ENCODE measurements at places on chromosomes 7 and 10. TPM values are rescaled to one million over a fixed set of nuclear protein-coding genes. Genes with fewer than 3 reads are reported as not detected.
A peak's percentile ranks its signal among the peaks of the same experiment; 100 is the strongest.

GRCh38 chr10:82313401-82313800, 438.4 kb downstream of the NRG3 start:
- no peak overlapping the region for H3K27ac ChIP-seq
- no peaks in the 10 kb centered on the region for H3K36me3 ChIP-seq
- DNase-seq: no peak
- H3K4me3 ChIP-seq: no peak overlapping the region
- no peaks in the 10 kb centered on the region for H3K4me1 ChIP-seq

DNA sequence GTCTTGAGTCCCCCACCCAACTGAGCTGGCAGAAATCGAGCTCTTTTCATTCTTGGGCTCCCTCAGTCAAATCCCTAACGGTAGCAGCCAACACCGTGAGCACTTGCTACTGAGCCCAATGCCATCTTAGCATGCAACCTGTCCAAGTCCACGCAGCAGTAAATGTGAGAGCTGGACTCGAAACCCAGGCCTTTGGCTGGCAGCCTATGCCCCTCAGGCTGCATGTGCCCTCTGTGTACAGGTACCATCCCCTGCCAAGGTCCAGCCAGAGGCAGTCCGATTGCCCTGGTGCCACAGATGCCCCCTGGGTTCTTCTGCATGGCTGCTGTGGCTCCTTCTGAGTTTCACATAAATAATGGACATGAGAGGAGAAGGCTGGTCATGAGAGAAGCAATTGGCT, 1.2 kb upstream of the TMEM273 start:
- H3K36me3 ChIP-seq: no peaks in the 10 kb centered on the region
- H3K27ac ChIP-seq: peak overlapping the region; percentile 50
- DNase-seq: no peak
- no peaks in the 10 kb centered on the region for H3K4me1 ChIP-seq
- no peaks in the 10 kb centered on the region for H3K27me3 ChIP-seq

GRCh38 chr7:108605559-108606201, 36.0 kb downstream of the DNAJB9 start:
- H3K4me1 ChIP-seq: no peaks in the 10 kb centered on the region
- H3K27ac ChIP-seq: no peak overlapping the region
- no peaks in the 10 kb centered on the region for H3K27me3 ChIP-seq
- DNase-seq: no peak

GRCh38 chr7:158228986-158229385, 358.6 kb downstream of the PTPRN2 start:
- no peak overlapping the region for H3K27ac ChIP-seq
- no peaks in the 10 kb centered on the region for H3K4me1 ChIP-seq
- H3K27me3 ChIP-seq: no peaks in the 10 kb centered on the region
- DNase-seq: no peak
- no peak overlapping the region for H3K4me3 ChIP-seq
- no peaks in the 10 kb centered on the region for H3K36me3 ChIP-seq

DNA sequence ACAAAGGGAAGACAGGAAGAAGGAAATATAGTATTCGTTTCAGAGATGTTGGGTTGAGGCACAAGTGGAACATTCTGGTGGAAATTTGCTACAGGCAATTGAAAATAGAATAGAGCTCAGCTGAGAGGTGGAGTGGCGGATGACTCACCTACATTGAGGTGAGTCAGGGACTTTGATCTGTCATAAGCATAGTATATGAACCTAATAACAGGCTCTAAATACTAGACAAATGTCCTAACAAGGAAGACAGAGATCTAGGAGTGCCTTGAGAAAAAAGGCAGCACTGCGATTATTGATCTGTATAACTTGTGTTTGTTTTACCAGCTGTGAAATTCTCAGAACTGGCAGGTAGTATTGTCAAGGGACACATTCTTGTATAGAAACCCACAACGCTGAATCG, 907 bp upstream of the IFRD1 start:
- peaks cover 32% of the 10 kb centered on the region for H3K4me1 ChIP-seq
- H3K4me3 ChIP-seq: peak overlapping the region; percentile 99
- no peaks in the 10 kb centered on the region for H3K36me3 ChIP-seq
- peak overlapping the region; percentile 100 for H3K27ac ChIP-seq

DNA sequence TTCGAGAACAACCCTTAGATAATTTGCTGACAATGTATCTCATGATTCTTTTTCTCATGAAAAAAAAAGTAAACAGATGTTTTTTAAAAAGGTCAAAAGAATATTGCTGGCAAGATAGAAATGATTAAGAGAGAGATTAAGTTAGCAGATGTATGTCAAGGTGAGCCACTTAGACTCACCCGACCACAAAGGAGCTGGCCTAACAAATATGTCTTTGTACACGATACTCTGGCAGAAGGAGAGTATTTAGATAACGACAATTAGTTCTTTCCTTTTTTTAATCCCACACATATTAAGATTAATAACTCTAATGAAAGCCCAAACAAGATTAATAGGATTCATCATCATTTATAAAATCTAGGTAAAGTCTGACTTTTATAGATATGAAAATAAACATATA, 156.7 kb downstream of the RAPGEF5 start:
- H3K36me3 ChIP-seq: no peaks in the 10 kb centered on the region
- no peak overlapping the region for H3K27ac ChIP-seq
- H3K4me3 ChIP-seq: no peak overlapping the region
- no peaks in the 10 kb centered on the region for H3K4me1 ChIP-seq
- no peaks in the 10 kb centered on the region for H3K27me3 ChIP-seq
- DNase-seq: no peak

GRCh38 chr7:98831641-98832221, 38.1 kb downstream of the TMEM130 start:
- no peaks in the 10 kb centered on the region for H3K27me3 ChIP-seq
- no peak overlapping the region for H3K4me3 ChIP-seq
- H3K4me1 ChIP-seq: peaks cover 4% of the 10 kb centered on the region

GRCh38 chr7:8511855-8512254, 78.4 kb downstream of the NXPH1 start:
- no peak for DNase-seq
- H3K27ac ChIP-seq: no peak overlapping the region
- H3K4me3 ChIP-seq: no peak overlapping the region
- no peaks in the 10 kb centered on the region for H3K36me3 ChIP-seq
- no peaks in the 10 kb centered on the region for H3K4me1 ChIP-seq

DNA sequence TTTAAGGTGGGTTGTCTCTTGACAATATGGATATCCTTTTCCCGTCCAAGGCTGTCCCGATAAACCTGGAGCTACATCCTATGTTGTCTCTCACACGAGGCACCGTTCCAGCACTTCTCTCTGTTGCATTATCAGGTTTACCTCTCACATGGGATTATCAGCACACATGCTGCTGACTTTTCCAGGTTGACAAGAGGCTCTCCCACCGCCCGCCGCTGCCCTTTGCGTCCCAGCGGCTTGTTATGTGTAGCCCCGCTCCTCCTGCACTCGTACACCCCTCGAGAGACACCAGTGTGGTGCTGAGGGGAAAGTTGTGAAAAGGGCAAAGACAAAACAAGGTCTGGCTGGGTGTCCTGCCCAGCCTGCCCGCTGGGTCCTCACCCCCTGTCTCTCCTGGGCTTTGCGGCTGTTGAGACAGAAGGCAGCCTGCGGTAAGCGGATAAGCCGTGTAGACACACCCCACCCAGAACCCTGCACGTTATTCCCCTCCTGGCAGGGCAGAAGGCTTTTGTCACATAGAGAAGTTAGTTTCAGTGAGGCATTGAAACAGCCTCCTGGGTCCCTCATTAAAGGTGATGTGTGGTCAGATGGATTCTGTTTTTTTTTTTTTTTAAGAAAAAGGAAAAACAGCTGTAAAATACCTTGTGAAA, 38.7 kb downstream of the UBE3C start:
- no peak for DNase-seq
- no peaks in the 10 kb centered on the region for H3K27me3 ChIP-seq
- H3K27ac ChIP-seq: no peak overlapping the region
- H3K4me1 ChIP-seq: no peaks in the 10 kb centered on the region
- H3K4me3 ChIP-seq: no peak overlapping the region

DNA sequence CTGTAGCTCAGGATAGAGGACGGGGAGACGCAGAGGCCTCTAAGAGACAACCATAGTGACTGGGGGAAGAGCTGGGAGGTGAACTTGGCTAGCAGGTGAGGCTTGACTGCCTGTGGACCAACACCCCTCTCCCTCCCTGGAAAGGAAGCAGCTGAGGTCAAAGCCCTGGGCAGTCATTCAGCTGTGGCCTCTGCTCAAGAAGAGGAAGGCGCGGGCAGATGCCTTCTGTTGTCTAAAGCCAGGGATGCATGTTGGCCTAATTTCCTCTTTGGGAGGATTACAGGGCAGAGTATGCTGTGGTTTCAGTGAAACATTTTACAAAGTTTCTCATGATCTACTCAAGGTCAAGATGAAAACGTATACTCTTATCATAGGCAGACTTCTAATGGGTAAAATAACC, 327.1 kb downstream of the PRPF18 start:
- H3K4me1 ChIP-seq: no peaks in the 10 kb centered on the region
- H3K36me3 ChIP-seq: no peaks in the 10 kb centered on the region
- peak; percentile 67 for DNase-seq

DNA sequence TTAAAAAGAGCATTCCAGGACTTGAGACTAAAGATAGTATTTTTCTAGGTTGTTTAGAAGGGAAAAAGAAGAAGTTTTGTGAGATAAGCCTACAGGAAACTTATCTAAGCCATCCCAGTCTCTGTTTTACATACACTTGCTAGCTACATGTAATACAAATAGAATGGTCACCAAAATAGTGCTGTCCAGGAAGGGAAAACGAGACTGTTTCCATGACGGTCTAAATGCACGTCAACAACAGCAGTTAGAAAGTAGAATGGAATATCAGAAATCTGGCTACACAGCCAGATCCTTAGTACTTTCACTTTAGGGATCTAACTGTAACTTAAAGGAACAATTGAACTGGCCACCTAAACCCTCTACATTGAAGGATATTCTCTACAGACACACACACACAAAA, 117.6 kb downstream of the TSPAN12 start:
- peak overlapping the region; percentile 51 for H3K27ac ChIP-seq
- no peaks in the 10 kb centered on the region for H3K27me3 ChIP-seq
- H3K36me3 ChIP-seq: no peaks in the 10 kb centered on the region

- H3K4me1 ChIP-seq: no peaks in the 10 kb centered on the region
- H3K4me3 ChIP-seq: no peak overlapping the region
- H3K36me3 ChIP-seq: no peaks in the 10 kb centered on the region
Observed at GRCh38 chr7:45400680-45401079, 173.5 kb upstream of the ADCY1 start.

- peaks cover 7% of the 10 kb centered on the region for H3K4me1 ChIP-seq
- no peaks in the 10 kb centered on the region for H3K27me3 ChIP-seq
- H3K27ac ChIP-seq: peak overlapping the region; percentile 60
Observed at GRCh38 chr7:151038951-151039849, 9.1 kb upstream of the ASIC3 start.

DNA sequence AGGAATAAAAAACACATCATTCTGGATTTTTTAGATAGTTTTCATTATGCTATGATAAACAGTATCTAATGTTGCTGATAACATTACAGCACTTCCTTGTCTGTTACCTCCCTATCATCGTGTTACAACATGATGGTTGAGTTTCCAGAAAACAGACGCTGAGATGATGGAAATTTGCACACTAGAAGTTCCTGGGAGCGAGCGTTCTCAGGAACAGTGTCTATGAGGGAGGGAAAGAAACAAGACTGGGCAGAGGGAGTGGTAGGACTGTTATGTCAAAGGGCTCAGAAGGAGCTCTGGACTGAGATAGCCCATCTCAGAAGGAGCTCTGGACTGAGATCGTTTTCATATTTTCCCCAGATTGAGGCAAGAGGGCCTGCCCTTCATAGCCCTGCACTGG, 121.6 kb downstream of the REEP3 start:
- H3K27ac ChIP-seq: no peak overlapping the region
- no peaks in the 10 kb centered on the region for H3K4me1 ChIP-seq
- H3K4me3 ChIP-seq: no peak overlapping the region
- no peak for DNase-seq
- H3K36me3 ChIP-seq: no peaks in the 10 kb centered on the region

DNA sequence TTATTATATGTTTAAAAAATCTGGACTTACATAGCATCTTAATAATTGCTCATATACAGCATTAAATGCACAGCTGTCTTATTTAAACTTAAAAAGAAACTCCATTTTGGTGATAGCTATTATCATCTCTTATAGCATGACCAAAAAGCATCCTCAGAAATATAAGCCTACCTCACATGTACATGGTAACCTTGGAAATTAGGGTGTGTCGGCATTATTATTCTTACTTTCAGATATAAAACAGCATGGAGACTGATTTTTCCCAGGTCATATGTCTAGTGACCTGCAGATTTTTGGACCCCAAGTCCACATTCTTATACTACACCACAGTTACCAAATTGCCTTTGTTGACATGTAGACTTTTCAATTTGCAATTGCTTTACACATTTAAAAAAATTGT, 29.1 kb upstream of the ITGB1 start:
- DNase-seq: no peak
- H3K4me1 ChIP-seq: no peaks in the 10 kb centered on the region
- H3K27me3 ChIP-seq: no peaks in the 10 kb centered on the region
- H3K4me3 ChIP-seq: no peak overlapping the region
- no peak overlapping the region for H3K27ac ChIP-seq
- H3K36me3 ChIP-seq: no peaks in the 10 kb centered on the region

DNA sequence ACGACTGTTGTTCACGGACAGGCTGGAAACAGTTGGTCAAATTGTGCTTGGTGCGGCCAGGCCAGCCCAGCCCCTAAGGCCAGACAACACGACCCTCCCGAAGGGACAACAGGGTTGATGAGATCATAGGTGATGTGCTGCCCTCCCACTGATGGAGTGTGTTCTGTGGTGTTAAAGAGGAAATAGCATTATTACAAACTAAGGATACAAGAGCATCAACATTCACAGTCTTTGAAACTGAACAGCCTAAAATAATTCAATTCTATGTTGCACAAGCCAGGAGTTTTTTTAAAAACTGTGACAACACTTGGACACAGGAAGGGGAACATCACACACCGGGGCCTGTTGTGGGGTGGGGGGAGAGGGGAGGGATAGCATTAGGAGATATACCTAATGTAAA, 87.6 kb downstream of the FAM53B start:
- H3K4me1 ChIP-seq: peaks cover 11% of the 10 kb centered on the region
- no peaks in the 10 kb centered on the region for H3K27me3 ChIP-seq
- H3K36me3 ChIP-seq: no peaks in the 10 kb centered on the region
- no peak overlapping the region for H3K4me3 ChIP-seq
- no peak for DNase-seq

- H3K27me3 ChIP-seq: no peaks in the 10 kb centered on the region
- no peak for DNase-seq
- H3K36me3 ChIP-seq: no peaks in the 10 kb centered on the region
- no peak overlapping the region for H3K4me3 ChIP-seq
- no peak overlapping the region for H3K27ac ChIP-seq
- no peaks in the 10 kb centered on the region for H3K4me1 ChIP-seq
Observed at GRCh38 chr7:119640861-119641260, 632.1 kb upstream of the KCND2 start.

DNA sequence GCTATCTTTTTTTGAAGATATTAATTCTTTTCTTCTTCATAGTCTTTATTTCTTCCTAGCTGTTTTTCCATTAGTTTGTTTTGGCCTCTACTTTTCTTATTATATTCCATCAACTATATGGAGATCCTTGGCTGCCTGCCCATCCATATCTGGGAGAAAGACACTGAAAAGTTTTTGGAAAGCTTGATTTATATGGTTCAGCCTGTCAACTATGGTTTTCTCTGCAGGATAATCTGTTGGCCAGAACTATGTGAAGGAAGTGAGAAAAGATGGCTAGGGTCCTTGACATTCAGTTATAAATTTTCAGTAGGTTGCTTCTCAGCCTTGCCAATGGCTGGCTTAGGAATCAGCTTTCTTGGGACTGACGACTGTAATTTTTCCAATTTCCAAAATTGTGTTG, 10.0 kb upstream of the CDK14 start:
- H3K4me3 ChIP-seq: no peak overlapping the region
- no peaks in the 10 kb centered on the region for H3K4me1 ChIP-seq
- no peak for DNase-seq
- no peaks in the 10 kb centered on the region for H3K27me3 ChIP-seq
- no peaks in the 10 kb centered on the region for H3K36me3 ChIP-seq

Gene LIPN
- not detected for total RNA-seq

Gene KIF11
- total RNA-seq: 0.95 TPM

Gene SP8
- total RNA-seq: not detected

Gene ELMO1
- 40.0 TPM for total RNA-seq

Gene GNB2
- total RNA-seq: 163 TPM
